ENCODE measurements at places on chromosomes 12 and 14. TPM values are rescaled to one million over a fixed set of nuclear protein-coding genes. Genes with fewer than 3 reads are reported as not detected.

The KLRK1 gene
- 0.98 TPM for total RNA-seq

The PPP4R4 gene
- 1.3 TPM for total RNA-seq

The CRIP2 gene
- 10.9 TPM for total RNA-seq

The GPRC5D gene
- not detected for total RNA-seq

The CCDC175 gene
- not detected for total RNA-seq

The LRFN5 gene
- 0.23 TPM for total RNA-seq

The RIMKLB gene
- total RNA-seq = 9.5 TPM

The SLC17A8 gene
- total RNA-seq = 3.9 TPM

DNA sequence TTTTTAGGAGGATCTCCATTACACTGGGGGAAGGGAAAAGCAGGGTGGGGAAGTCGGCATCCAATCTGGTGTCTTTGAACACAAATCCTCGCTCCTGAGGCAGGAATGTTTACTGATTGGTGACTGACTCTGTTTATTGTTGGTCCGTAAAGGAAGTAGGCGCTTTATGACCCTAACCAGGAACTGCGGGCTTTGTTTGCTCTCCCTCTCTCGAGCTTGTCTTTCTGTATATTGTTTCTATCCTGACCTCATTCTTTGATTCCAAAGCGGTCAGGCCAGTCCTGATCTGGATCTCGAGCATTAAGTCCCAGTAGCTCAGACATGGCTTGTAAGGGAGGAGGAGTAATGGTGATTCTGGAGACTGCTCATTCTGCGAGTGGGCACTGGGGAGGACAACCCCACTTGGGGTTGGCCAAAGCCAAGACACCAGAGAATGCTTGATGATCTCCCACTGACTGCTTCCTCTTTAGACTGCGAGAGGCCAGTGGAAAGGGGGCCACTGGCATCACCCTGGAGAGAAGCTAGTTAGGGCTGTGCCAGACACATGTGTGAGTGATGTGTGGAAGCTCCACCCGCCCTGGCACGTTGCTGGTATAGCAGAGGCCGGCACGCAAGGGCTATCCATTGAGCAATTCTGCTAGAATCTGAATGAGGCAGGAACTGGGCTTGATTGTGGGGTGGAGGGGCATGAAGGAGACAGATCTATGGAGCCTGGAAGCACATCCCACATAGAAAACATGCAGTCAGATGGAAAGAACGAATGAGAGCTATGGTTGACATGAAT lies 194.6 kb downstream of the PAX9 start:
- DNase-seq = no peak

DNA sequence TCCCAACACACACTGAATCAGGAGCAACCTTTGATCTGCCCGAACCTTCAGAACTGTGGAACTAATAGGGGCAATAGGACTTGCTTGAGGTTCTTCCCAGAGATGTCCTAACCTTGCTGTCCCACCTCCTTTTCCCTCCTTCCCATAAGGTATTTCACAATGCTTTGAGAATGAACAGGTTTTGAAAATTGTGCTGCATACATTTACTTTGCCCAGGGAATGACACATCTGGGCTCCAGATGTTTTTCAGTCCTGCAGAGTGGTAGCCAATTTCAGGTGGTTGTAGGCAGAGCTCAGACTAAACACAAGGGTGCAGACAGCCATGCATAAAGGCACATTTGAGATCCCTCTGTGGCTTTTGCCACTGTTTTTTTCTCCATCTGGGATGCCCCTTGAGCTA lies 206.7 kb upstream of the PWP1 start:
- DNase-seq = no peak

- no peak for DNase-seq
These were observed 4.6 kb upstream of the VTI1B start for GRCh38 chr14:67679006-67679405.

GRCh38 chr12:77697126-77697525 lies 133.6 kb upstream of the NAV3 start:
- no peak for DNase-seq

GRCh38 chr14:70013271-70013873 lies 134.2 kb downstream of the SMOC1 start:
- DNase-seq = peak; percentile 60

GRCh38 chr14:95993768-95994592 lies 45.2 kb upstream of the C14orf132 start:
- no peak for DNase-seq

GRCh38 chr12:113348849-113349536 lies 9.4 kb upstream of the PLBD2 start:
- no peak for DNase-seq

- DNase-seq = no peak
These were observed 37.5 kb downstream of the GPR68 start for GRCh38 chr14:91207008-91207407.

DNA sequence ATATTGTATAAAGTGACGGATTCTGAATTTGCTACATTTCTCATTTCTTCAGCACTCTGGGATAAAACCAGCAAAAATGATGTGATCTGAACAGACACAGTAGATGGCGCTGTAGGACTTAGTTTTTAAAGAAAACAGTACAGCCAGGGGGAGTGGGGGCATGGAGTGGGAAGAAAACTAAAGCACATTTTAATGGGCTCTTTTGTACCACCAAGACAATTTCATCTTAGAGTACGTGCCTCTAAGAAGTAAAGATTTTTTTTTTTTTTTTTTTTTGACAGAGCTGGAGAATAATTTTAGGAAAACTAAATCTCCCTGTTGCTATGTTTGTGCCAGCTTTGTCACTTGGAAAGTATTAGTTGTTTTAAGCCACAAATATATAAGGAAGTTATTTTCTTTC lies 124.4 kb downstream of the RAD51B start:
- peak; percentile 55 for DNase-seq
